ENCODE measurements at places on chromosomes 3 and 15.

DNA sequence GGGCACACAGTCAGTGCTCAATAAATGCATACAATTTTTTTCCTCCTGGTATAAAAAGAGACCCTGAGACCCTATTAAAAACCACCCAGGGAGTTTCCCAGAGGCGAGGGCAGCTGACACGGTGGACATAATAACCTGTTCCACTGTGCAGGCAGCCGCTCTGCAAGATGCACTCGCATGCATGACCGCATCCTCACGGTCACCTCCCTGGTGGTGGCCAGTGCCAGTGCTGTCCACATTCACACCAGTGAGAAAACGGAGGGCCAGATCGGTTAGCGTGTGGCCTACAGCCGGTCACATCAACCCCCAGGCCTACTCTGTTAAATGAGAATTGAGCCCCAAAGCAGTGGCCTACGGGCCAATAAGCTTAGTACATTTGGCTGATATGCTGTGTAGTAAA, 24.8 kb downstream of the SH3BP5 start:
- no peak for DNase-seq

DNA sequence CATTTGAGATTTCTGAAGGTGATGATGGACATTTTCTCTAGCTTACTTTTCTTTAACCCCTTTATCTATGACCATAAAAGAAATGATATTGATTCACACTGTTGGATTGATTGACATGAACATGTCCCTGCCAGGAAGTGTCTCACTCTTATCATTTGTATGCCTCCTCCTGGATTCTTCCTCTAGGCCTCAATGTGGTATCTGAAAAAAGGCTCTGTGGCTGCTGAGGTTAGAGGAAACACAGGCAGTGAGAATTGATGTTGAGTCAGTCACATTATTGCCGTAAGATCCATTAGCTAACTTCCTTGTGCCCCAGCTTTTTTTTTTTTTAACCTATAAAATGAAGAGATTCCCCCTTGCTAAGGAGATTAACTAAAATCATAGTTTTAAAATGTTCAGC, 8.0 kb upstream of the THRB start:
- no peak for DNase-seq

DNA sequence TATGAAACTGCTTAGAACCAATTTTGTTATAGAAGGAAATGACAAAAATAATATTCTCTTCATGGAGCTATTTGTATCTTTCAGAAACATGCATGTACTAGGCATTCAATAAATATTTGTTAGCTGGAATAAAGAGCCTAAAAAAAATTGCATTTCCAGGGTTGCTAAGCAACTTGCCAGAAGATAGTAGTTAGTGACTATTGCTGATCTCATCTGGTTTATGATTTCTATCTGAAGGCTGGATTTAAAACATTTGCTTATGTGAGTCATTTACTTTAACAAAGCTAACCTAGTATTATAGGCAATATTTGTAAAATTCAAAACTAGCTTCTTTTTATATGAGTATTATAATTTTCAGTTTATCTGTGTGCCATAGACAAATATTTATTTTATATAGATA, 78.3 kb downstream of the NAALADL2 start:
- no peak for DNase-seq

DNA sequence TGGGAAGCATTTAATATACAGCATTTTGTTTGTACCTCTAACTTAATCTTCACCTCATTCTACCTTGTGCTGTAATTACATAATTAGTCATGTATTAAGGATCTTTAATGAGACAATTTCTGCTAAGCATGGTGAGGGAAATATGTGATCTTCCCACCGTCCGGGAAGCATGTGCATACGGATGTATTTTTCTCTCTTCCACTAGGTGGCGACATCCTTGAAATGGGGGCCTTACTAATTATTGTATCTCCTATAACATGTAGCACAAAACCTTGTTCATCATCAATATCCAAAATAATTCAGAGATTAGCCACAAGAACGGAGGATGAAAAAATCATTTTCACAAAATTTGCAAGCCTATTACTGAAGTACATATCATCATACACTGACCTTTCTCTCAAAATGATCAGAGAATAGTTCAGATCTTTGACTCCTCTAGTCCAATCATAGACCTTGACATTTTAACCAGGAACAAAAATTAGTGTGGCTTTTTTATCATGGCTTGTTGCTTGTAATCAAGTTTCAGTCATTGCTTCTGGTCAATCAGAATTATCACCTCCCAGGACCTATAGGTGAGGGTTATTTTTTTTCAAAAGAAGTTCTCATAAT, 148.9 kb upstream of the GBE1 start:
- no peak for DNase-seq

- no peak for DNase-seq
Observed at GRCh38 chr3:19576343-19576742, 357.7 kb downstream of the EFHB start.

DNA sequence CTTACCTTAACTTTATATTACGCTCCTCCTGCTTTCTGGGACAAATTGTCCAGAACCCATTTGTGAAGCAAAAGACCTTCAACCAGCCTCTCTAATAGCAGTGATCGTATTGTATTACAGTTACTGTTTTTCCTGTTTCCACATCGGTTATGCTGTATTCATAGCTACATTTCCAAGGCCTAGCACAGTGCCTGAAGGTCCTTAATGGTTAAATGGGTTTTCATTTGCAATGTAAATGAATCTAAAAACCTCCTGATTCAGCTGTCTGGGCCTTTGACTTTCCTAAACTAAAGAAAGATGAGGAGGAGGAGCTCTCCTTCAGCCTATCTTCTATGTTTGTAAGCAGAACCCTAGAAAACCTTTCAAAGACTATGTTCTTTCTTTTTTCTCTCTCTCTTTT, 99.1 kb downstream of the LRRC28 start:
- no peak for DNase-seq

GRCh38 chr3:70973558-70973957, 610.0 kb downstream of the FOXP1 start:
- DNase-seq, result no peak

GRCh38 chr3:196143708-196144382, 62.0 kb upstream of the TFRC start:
- DNase-seq, result no peak

- DNase-seq, result peak; percentile 4
Observed at GRCh38 chr3:43013743-43014155, 34.6 kb downstream of the GASK1A start.

GRCh38 chr15:25691544-25692430, 171.3 kb downstream of the ATP10A start:
- no peak for DNase-seq

DNA sequence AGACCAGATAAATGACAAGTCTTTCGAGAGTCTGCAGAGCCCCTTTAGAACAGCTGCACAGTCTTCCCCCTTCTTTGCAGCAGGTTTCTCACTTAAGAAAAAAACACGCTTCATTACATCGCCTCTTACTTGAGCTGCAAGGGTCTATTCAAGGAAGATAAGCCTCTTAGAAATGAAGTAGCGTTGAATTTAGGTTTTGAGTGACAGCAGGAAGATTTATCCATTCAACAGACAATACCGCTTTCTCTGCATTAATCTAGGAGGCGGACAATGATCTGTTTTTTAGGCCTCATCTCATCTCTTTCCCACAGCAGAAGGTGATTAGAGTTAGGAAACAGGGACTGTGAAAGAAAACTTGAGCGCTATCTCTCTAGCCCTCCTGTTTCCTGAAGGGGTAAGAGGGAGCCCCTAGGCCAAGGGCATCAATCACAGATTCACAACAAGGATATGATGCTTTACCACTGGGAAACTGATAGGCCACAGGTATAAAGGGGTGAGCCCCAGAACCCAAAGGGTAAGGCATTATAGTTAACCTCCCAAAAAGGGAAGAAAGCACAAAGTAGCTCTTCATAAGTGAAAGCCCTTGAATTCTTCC, 84.3 kb downstream of the MECOM start:
- DNase-seq, result no peak

DNA sequence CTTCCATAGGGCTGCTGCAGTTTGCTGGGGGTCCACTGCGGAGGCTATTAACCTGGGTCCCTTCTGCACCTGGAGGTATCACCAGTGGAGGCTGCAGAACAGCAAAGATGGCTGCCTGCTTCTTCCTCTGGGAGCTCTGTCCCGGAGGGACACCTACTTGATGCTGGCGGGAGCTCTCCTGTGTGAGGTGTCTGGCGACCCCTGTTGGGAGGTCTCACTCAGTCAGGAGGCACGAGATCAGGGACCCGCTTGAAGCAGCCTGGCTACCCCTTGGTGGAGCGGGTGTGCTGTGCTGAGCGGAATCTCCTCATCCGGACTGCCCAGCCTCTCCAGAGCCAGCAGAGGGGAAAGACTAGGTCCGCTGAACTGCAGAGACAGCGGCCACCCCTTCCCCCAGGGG, 56.0 kb upstream of the CTXND1 start:
- no peak for DNase-seq

DNA sequence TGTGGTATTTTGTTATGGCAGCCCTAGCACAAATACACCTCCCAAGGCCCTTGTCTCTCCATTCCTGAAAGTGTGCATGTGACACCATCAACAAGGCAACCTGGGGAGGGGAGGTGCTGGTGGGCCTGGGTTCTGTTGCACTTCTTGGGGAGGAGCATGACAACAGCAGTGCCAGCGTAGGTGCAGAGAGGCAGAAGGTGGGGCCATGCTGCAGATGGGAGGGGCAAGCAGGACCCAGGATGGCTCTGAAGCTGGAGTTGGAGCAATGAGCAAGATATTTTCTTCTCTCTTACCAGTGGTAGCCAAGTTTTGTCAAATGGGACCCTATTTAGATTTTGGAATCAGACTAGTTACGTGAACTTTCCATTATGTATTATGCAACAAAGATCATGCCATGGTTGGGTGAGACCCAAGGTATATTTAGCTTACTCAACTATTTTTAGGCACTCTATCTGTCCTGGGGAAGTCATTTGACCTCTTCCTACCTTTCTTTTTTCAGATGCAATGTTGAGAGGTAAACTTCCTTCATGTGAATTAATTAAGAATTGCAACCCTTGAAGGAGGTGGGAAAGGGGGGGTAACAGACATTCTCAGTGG, 3.4 kb downstream of the FYCO1 start:
- no peak for DNase-seq

- DNase-seq, result no peak
Observed at GRCh38 chr3:102225407-102226132, 209.2 kb upstream of the ZPLD1 start.

- no peak for DNase-seq
Observed at GRCh38 chr15:82047453-82048400, 1.9 kb upstream of the MEX3B start.

DNA sequence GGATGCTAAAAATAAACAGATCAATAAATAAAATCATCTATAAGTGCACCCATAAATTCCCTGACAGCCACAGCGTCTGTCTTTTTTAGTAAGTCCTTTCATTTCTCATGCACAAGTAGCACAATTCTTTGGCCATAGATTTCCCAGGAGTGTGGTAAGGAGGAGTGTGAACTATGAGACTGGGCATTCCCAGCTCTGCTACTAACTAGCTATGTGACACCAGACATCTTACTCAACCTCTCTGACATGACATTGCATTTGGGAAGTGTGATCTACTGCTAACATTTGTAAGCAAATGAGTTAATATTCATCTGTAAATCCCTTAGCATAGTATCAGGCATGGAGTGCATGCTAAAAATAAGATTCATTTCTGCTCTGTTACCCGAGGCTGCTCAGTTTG, 301.7 kb downstream of the NTRK3 start:
- peak; percentile 14 for DNase-seq

GRCh38 chr3:62252438-62253157, 120.8 kb downstream of the FEZF2 start:
- DNase-seq, result no peak

DNA sequence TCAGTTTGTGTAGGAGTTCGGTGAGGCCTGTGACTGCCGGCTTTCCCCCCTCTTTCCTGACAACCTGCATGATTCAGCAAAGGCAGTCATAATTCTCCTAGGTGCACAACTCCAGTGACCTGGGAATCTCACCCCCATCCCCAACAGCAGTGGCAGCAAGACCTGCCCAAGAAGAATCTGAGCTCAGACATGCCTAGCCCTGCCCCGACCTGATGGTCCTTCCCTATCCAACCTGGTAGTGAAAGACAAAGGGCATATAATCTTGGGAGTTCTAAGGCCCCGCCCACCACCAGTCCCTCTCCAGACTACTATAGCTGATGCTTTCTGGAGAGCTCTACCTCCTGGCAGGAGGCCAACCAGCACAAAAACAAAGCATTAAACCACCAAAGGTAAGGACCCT, 44.2 kb upstream of the ZBED2 start:
- DNase-seq, result no peak

DNA sequence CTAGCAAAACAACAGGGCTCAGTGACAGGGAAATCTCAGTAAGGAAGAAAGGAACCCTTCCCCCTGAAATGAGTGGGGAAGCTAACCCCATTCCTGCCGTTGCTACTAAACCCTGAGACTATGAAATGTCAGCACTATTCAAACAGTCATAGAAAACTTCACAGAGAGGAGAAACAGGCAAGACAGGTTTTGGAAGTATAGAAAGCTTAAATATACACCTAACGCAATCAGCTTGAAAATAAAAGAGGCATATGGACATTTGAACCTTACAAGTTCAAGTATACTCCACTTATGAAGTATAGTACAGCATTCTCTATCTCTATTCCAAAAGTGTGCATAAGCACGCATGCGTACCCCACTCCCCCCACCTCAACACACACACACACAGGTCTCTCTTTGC, 17.6 kb upstream of the FRMD4B start:
- no peak for DNase-seq

- no peak for DNase-seq
Observed at GRCh38 chr15:40257656-40258450, 19.0 kb downstream of the PAK6 start.

DNA sequence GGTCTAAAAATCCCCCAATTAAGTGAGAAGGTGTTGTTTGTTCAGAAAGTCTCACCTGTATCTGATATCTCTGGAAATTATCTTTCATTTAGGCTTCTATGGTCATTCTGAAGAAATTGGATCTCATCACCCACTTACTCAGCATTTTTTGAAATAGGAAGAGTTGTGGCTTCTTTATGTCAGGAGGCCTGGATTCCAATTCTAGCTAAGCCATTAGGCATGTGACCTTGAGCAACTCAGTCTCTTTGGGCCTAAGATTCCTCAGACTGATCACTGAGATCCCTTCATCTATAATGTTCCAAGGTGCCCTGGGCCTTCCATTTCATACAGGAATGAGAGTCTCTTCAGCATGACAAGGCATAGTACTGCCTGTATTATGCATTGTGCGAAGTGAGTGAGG, 70.3 kb downstream of the ARHGEF26 start:
- no peak for DNase-seq

GRCh38 chr15:49984436-49984835, 134.6 kb downstream of the ATP8B4 start:
- no peak for DNase-seq

All from sciatic nerve (tissue), 2 donors.